ENCODE measurements at places on chromosomes 7 and 10.

DNA sequence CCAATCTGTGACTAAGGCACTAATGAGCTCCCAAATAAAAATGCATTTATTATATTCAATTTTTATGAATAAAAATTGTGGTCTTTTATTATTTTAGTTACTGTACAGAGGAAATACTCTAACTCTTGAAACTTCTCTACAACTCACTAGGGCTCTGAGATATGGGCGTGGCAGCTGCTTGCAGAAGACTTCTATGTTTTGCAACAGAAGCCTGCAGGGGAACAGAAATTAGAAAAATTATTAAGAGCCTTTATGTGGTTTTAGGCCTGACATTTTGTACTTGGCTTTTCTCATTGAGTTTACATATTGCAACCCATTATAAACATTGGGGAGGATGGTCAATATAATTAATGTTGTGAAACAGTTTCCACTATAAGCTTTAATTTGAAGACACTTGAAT, 581.4 kb downstream of the TNS3 start:
- DNase-seq = no peak

DNA sequence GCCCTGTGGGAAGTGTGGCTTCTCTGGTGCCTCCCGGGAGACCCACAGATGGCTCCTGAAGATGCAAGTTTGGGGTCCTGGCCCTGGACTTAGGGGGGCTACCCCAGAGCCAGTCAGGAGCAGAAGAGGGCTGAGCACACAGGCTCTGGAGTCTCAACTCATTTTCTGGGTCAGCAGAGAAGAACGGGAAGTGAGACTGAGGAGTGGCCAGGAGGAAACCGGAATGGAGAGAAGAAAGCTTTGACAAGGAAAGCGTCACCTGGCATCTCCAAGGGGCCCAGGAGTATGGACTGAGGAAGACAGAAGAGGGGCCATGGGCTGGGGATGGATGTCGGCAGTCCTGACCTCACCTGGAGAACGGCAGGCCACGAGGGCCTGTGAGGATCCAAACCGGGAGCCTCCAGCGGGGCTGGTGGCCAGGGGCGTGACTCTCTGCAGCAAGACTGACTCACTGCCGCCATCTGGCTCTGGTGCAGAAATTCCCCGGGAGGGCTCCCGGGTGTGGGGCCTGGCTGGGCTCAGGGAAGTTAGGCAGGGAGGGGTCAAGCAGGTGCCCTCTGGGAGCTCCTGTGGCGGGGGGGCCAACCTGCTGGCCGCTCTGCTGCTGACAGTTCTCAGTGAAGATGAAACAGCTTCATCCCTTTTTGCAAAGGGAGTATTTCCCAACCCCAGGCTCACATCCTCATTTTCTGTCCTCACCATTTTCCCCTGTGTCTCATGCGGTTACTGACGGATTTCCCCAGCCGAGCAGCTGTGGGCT, 23.6 kb downstream of the DAGLB start:
- no peak for DNase-seq

- DNase-seq = no peak
Measured at GRCh38 chr7:6151994-6152735, 120.3 kb downstream of the CYTH3 start.

DNA sequence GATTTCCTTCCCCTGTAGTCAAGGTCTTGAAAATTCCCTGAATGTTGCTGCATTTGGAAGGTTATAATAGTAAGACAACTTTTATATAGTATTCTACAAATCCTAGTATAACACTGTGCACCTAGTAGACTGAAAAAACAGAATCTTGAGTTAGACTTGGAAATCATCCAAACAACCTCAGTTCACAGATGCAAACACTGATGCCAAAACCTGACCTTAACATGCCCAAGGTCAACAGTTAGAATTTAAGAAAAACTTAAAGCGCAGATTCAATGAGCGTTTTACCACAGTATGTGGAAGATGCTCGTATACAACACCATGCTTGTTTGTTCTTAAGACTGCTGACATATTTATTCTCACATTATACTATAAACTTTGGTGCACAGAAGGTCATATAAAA, 3.0 kb downstream of the PIP4K2A start:
- DNase-seq = no peak

DNA sequence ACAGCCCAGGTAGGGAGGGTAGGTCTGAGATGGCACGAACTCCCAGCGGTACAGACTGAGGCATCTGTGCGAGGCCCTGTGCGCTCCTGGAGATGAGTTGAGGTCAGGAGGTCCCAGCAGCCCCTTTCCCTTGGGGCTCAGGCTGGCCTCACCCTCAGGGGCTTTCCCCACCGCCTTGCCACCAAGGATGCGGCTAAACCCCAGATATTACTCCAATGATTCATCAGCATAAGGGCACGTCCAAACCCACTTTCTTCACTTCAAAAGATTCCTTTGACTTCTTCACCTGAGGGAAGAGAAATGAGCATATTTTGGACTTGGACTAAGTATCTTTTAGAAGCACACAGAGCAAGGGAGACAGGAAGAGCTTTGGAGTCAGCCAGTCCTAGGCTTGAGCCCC, 20.3 kb downstream of the UROS start:
- no peak for DNase-seq

DNA sequence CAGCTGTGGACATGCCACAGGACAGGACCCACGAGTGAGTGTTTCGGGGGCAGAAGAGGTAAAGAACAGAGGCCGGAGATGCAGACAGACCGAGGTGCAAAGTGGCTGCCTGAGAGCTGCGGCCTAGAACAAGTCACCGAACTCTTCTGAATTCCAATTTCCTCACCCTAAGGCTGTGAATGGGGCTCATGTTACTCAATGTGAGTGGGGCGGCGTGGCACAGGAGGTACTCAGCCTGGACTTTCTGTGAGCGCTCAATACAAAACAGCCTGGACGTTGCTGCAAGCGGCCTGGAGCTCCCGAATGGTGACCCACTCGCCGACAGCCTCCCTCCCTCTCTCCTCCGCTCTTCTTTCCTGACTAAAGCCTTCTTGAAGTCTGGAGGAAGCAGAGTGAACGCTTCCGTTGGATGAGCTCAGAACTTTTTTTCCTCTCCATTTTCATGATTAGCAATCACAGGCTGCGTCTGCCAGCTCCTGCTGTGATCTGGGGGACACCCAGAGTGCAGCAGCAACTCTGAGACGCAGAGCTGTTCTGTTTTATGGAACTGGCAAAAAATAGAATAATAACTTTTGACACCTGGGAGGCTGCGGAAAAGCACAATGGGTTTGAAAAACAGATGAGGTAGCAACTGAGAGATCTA, 108.5 kb downstream of the PTPRN2 start:
- no peak for DNase-seq

- DNase-seq = no peak
Measured at GRCh38 chr10:22733992-22734391, 19.6 kb upstream of the PIP4K2A start.

DNA sequence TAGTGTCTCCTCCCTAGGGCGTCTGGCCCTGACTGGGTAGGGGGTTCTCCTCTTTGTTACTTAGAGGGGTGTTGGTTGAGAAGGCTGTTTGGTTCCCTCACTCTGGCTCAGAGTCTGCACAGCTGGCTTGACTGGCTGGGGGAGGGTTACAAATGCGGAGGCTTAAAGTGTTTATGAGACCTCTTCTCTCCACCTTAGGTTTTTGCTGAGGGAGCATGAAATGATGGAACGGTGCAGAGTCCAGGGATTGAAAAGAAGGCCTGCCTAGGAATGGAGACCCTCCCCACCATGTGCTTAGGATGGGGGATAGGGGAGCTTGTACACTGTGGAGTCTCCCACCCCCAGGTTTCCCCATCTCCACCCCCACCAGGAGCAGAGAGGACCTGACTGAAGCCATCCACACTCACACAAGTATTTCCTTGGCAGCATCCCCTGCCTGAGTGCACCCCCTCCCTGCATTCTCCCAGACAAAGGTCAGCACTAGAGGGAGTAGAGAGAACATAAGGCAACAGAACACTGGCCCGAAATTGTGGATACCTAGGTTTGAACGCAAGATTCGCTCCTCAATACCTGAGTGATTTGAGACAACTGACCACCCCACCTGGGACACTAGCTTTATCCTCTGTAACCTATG, 1.7 kb upstream of the LDB1 start:
- no peak for DNase-seq

DNA sequence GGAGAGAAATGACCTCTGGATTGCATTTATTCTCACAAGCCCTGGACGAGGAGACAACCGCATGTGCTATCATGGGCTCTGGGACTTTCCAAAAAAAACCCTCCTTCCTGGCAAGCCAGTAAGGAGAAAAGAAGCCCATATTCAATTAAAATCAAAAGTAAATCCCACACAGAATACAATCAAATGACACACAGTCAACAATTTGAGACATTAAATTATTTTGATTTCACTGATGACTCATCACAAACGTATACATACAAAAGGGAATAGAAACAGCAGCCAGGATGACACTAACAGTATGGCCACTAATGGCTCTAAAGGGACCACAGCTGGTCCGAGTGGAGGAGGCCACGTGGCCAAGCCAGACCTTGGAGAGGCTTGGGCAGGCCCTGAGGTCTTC, 24.9 kb downstream of the LRRC20 start:
- no peak for DNase-seq

GRCh38 chr7:51446785-51447184, 130.2 kb upstream of the COBL start:
- DNase-seq = no peak

GRCh38 chr10:27820637-27821036, 75.0 kb upstream of the MKX start:
- no peak for DNase-seq

DNA sequence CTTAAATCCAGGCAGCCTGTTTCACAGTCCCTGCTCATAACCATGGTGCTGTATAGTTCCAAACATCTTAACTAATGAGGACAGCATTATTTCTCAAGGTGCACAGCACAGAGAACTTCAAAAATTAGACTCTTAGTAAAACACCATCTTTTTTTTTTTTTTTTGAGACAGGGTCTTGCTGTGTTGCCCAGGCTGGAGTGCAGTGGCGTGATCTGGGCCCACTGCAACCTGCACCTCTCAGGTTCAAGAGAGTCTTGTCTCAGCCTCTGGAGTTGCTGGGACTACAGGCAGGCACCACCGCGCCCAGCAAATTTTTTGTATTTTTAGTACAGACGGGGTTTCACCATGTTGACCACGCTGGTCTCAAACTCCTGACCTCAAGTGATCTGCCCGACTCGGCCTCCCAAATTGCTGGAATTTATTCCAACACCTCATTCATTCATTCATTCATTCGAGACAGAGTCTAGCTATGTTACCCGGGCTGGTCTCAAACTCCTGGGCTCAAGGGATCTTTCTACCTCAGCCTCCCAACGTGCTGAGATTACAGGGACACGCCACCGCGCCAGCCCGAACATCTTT, 507 bp upstream of the TMEM254 start:
- DNase-seq = no peak

DNA sequence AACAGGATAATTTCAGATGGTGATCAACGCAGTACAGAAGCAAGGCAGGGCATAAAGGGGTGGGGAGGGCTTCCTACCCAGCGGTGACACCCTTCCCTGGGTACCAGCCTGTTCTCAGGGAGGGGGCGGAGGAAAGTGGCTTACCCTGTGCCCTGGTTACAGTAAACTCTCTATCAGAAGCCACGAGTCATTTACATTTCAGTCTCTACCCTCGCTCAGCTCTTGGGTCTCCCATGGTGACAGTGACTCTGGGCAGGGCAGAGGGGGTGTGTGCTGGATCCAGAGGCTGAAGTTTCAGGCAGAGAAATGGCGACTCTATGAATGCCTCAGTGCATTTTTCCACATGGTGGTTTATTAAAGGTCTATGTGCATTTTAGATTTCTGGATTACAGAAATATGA, 107.0 kb downstream of the ADARB2 start:
- no peak for DNase-seq

DNA sequence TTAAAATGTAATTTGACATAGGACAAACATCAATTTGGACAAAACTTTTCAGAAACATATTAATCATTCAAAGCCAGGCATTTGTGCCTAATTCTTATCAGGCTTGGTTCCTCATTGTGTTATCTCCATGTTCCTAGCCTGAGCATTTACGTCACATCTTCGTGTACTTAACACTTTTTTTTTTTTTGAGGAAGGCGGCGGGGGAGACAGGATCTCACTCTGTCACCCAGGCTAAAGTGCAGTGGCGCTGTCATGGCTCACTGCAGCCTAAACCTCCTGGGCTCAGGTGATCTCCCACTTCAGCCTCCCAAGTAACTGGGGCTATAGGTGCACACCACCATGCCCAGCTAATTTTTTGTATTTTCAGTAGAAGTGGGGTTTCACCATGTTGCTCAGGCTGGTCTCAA, 19.8 kb downstream of the HNRNPA2B1 start:
- no peak for DNase-seq

DNA sequence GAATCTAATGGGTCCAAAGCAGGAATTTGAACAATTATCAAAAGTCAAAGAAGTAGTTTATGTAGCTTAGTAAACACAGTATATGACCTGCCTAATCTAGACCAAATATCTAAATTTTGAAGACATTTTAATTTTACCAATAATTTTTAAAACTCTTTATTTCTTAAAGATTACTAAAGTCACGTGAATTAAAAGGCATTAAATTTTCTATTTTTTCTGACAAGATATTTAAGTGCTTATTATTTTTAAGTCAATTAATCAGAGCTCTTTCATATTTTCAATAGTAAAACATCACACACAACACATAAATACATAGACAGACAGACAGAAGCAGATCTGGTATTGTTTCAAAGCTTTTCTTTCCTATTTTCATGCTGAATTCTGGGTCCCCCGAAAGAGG, 89.5 kb downstream of the ZNF467 start:
- no peak for DNase-seq

DNA sequence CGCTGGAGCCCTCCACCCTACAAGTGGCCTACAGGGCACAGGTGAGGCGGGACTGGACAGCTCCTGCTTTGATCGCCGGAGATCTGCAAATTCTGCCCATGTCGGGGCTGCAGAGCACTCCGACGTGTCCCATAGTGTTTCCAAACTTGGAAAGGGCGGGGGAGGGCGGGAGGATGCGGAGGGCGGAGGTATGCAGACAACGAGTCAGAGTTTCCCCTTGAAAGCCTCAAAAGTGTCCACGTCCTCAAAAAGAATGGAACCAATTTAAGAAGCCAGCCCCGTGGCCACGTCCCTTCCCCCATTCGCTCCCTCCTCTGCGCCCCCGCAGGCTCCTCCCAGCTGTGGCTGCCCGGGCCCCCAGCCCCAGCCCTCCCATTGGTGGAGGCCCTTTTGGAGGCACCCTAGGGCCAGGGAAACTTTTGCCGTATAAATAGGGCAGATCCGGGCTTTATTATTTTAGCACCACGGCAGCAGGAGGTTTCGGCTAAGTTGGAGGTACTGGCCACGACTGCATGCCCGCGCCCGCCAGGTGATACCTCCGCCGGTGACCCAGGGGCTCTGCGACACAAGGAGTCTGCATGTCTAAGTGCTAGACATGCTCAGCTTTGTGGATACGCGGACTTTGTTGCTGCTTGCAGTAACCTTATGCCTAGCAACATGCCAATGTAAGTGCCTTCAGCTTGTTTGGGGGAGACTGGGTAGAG, at the start of gene COL1A2:
TSS of gene COL1A2 (plus strand) at position 459 of the 704 bp plus-strand sequence. CDS start at position 596, 137 bp downstream.
- DNase-seq = no peak

DNA sequence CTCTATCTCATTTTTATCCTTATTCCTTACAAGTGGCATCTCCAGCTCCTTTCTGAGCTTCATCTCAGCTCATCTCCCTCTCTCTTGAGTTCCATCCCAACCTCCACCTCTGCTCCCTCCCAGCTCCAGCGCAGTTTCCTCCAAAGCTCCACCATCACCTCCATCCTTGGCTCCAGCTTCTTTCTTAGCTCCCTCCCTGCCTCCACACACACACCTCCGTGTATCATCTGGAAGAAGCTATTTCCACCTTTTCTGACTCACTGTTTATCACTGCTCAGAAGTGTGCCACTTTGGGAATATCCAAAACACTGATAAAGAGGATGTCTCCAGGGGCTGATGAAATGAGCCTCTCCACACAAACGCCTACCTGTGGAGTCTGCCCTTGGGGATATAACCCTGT, 481.4 kb downstream of the PTPRN2 start:
- no peak for DNase-seq

GRCh38 chr10:73768881-73769280, 13.0 kb upstream of the CHCHD1 start:
- DNase-seq = no peak
